ENCODE measurements at places on chromosomes 2 and 18. TPM values are rescaled to one million over a fixed set of nuclear protein-coding genes. Genes with fewer than 3 reads are reported as not detected.

The SLC40A1 gene
- total RNA-seq: 90.9 TPM

The LNPK gene
- total RNA-seq: 12.5 TPM

The NCKAP5 gene
- total RNA-seq: 7.4 TPM

The HOXD13 gene
- total RNA-seq: not detected

The EGR4 gene
- 0.15 TPM for total RNA-seq

The C2orf92 gene
- 15.1 TPM for total RNA-seq

The HRH4 gene
- not detected for total RNA-seq

The SP140 gene
- not detected for total RNA-seq

The CFC1 gene
- 1.2 TPM for total RNA-seq

The VAPA gene
- 180 TPM for total RNA-seq

The PLGLB1 gene
- total RNA-seq: 1.1 TPM

The ASXL3 gene
- total RNA-seq: 7.2 TPM

The TMEM163 gene
- total RNA-seq: 150 TPM

The SERPINB10 gene
- not detected for total RNA-seq

The KIF5C gene
- total RNA-seq: 50.6 TPM

The KIAA2012 gene
- total RNA-seq: 0.08 TPM

The RANBP2 gene
- total RNA-seq: 67.7 TPM

The SCG2 gene
- 0.23 TPM for total RNA-seq

The CCNYL1 gene
- 75.5 TPM for total RNA-seq

The ASB18 gene
- total RNA-seq: not detected

DNA sequence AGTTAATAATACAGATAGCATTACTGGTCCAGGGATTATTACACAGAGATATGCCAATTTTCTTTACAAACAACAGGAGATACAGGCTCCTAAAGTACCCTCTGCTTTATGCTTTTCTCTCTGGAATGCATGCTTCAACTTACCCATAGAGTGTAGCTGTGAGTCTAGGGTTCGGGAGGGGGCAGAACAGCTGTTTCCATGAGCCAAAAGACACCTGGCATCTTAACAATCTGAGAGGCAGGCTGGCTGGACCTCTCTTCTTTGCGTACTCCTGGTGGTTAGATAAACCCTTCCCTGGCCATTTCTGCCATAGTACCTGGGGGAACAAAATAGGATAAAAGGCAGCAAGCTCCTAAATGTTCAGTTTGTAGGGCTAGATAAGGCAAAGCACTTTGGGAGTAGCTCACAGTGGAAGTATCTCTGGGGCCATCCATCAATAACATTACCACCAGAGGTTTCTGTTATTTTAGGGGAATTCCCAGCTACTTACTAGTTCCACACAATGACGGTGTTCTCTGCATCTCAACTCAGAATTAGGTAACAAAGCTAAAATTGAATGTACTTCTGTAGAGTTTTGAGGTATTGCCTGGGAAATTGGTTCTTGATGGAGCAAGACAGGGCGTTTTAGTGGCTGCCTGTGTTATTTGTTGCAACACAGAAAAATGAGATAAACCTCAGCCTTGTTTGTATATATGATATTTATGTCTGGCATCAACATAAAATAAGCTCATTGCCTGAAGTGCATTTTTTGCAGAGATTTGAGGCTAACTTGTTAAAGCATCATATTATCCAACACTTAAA is 6.2 kb upstream of the CCDC85A start:
- H3K27me3 ChIP-seq: peaks cover 16% of the 10 kb centered on the region
- peaks cover 24% of the 10 kb centered on the region for H3K36me3 ChIP-seq
- H3K4me1 ChIP-seq: peaks cover 13% of the 10 kb centered on the region
- no peak for DNase-seq

- no peaks in the 10 kb centered on the region for H3K4me1 ChIP-seq
- no peaks in the 10 kb centered on the region for H3K36me3 ChIP-seq
- H3K4me3 ChIP-seq: no peak overlapping the region
Observed at GRCh38 chr2:204486321-204486720, 59.0 kb upstream of the PARD3B start.

- H3K27me3 ChIP-seq: no peaks in the 10 kb centered on the region
- H3K27ac ChIP-seq: no peak overlapping the region
- peaks cover 3% of the 10 kb centered on the region for H3K4me1 ChIP-seq
Observed at GRCh38 chr2:21804151-21804550, 680.4 kb downstream of the TDRD15 start.

- H3K4me3 ChIP-seq: no peak overlapping the region
- no peaks in the 10 kb centered on the region for H3K27me3 ChIP-seq
- no peak overlapping the region for H3K27ac ChIP-seq
- no peak for DNase-seq
- H3K4me1 ChIP-seq: peaks cover 17% of the 10 kb centered on the region
Observed at GRCh38 chr2:14866736-14867352, 234.3 kb downstream of the LRATD1 start.

DNA sequence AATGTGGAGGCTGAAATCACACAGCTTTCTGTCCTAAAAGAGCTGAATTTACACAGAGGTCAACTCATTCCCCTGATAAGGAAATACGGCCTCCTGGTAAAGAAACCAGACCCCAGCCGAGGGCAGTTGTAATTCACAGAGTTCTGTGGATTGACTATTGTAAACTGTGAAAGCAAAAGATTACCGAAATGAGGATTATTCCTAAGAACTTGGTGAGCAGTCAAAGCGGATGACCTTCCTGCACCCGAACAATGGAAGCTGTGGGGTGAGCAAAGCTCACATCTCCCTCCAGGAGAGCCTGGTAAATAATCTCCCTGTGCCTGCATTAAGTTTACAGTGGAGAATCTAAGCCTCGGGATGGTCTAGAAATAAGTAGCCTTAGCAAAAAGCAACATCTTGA is 138.2 kb upstream of the PXDN start:
- DNase-seq: no peak
- no peaks in the 10 kb centered on the region for H3K36me3 ChIP-seq
- no peaks in the 10 kb centered on the region for H3K4me1 ChIP-seq
- H3K27me3 ChIP-seq: peaks cover 2% of the 10 kb centered on the region

DNA sequence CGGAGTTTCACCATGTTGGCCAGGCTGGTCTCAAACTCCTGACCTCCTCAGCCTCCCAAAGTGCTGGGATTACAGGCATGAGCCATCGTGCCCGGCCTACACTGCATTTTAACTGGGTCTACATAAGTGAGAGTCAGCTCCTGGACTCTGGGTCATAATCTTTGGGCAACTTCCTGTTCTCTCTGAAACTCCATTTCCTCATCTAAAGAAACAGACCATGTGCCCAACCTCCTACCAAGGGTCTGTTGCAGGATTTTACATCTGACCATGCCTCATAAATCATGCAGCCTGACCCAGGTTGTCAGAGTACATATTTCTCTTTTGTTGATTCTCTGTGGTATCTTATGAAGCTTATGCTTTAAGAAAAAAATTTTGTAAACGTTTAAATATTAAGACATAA is 280.4 kb downstream of the ALPK2 start:
- H3K27ac ChIP-seq: no peak overlapping the region
- no peak overlapping the region for H3K4me3 ChIP-seq
- H3K27me3 ChIP-seq: no peaks in the 10 kb centered on the region

DNA sequence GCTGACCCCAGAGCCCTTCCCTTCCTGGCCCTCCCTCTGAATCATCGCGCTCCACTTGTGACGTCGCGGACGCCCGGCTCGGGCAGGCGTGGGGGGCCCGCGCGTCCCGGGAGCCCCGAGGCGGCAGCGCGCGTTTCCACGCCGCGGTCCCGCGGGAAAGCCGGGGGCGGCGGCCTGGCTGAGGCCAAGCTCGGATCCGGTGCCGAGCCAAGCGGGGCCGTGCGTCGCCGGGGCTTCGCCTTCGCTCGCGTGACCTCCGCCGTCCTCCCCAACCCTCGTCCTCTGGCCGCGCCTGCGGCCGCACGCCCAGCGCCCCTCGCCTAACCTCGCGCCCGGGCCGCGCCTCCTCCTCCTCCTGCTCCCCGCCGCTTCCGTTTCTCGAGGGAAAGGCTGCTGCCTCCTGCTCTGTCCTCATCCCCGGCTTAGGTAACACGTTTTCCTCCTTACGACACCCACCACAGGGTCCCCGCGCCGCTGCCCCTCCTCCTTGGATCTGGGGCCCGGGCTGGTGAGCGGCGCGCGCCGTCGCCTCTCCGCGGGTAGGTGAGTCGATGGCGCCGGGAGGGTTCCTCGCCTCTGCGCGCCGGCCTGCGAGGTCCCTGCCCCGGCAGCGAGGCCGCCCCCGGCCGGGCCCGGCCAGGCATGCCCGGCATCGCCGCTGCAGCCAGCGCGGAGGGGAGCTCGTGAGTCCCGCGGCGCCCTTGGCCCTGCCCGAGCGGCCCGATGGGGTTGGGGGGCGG is at the start of gene INPP1:
TSS of gene INPP1 (plus strand) at position 54 of the 740 bp plus-strand sequence. CDS start 16,514 bp downstream, outside the sequence.
- no peaks in the 10 kb centered on the region for H3K36me3 ChIP-seq
- peak within 1 kb of the TSS; percentile 74 for H3K27ac ChIP-seq
- DNase-seq: peak; percentile 56
- peak within 1 kb of the TSS; percentile 88 for H3K4me3 ChIP-seq

GRCh38 chr2:233218836-233219235 is 32.6 kb upstream of the ATG16L1 start:
- DNase-seq: no peak
- no peak overlapping the region for H3K27ac ChIP-seq
- H3K4me3 ChIP-seq: no peak overlapping the region
- H3K36me3 ChIP-seq: no peaks in the 10 kb centered on the region

- H3K4me3 ChIP-seq: no peak overlapping the region
- DNase-seq: no peak
- H3K4me1 ChIP-seq: no peaks in the 10 kb centered on the region
- H3K27me3 ChIP-seq: no peaks in the 10 kb centered on the region
Observed at GRCh38 chr2:69369802-69370201, 17.2 kb downstream of the GFPT1 start.

GRCh38 chr2:67895227-67895941 is 167.4 kb downstream of the C1D start:
- H3K36me3 ChIP-seq: peaks cover 5% of the 10 kb centered on the region
- H3K4me1 ChIP-seq: peaks cover 49% of the 10 kb centered on the region
- DNase-seq: peak; percentile 22

- no peaks in the 10 kb centered on the region for H3K27me3 ChIP-seq
- no peaks in the 10 kb centered on the region for H3K36me3 ChIP-seq
- DNase-seq: no peak
- H3K27ac ChIP-seq: no peak overlapping the region
- H3K4me3 ChIP-seq: no peak overlapping the region
- no peaks in the 10 kb centered on the region for H3K4me1 ChIP-seq
Observed at GRCh38 chr2:44116319-44116718, 52.4 kb upstream of the PPM1B start.

DNA sequence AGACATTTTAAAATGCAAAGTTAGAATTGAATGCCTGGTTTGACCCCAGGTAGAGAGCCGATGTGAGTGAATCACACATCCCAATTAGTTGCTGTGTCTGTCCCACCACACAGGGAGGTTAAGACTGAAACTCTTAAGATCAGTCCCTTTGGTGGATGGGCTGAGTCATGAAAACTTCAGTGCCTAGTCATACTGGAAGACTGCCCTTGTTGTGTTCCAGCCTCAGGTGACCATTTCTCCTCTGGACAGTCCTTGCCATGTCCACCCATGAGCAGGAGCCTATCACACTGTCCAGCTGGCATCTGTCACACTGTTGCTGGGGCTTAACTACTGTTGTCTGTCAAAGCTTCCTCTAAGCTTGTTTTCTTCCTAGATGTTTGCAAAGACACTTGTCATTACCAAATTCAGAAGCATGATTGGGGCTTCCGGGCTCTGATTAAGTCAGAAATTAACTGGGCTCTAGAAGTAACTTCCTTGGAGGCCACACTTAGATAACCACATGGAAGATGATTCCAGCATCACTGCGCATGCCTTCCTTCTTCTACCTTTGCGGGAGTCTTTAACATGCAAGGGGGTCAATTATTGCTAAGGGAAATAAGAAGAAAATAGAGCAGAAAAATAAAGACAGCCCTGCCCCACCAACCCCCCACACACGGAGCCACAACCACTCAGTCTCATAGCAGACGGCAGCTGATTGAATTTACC is 21.3 kb downstream of the CYRIA start:
- H3K27ac ChIP-seq: no peak overlapping the region
- DNase-seq: no peak
- peaks cover 3% of the 10 kb centered on the region for H3K27me3 ChIP-seq
- no peak overlapping the region for H3K4me3 ChIP-seq

DNA sequence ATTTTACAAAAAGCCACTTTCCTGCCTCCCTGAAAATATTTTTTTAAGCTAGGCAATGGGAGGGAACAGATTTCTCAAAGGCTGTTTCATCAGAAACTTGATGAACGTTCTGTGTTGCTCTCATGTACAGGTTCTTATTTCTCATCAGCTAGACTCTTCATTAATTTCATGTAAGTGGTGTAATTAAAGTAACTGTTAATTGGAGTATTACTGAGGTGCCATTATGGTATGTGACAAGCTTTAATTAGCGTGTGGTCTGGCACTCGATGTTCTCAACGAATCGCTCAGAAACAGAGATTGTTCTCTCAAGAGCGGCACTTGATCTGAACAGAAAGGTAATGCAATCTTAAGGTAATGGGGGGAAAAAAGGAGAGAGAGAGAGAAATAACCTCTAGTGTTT is 81.9 kb upstream of the MYCN start:
- H3K27me3 ChIP-seq: no peaks in the 10 kb centered on the region
- no peak overlapping the region for H3K4me3 ChIP-seq
- no peaks in the 10 kb centered on the region for H3K36me3 ChIP-seq
- no peaks in the 10 kb centered on the region for H3K4me1 ChIP-seq
- H3K27ac ChIP-seq: no peak overlapping the region

- no peak overlapping the region for H3K27ac ChIP-seq
- no peaks in the 10 kb centered on the region for H3K27me3 ChIP-seq
- no peaks in the 10 kb centered on the region for H3K4me1 ChIP-seq
Observed at GRCh38 chr18:41644466-41644865, 310.6 kb upstream of the PIK3C3 start.

GRCh38 chr2:60152226-60152833 is 401.1 kb downstream of the BCL11A start:
- H3K36me3 ChIP-seq: no peaks in the 10 kb centered on the region
- no peak overlapping the region for H3K27ac ChIP-seq
- DNase-seq: no peak
- H3K4me3 ChIP-seq: no peak overlapping the region
- no peaks in the 10 kb centered on the region for H3K4me1 ChIP-seq

DNA sequence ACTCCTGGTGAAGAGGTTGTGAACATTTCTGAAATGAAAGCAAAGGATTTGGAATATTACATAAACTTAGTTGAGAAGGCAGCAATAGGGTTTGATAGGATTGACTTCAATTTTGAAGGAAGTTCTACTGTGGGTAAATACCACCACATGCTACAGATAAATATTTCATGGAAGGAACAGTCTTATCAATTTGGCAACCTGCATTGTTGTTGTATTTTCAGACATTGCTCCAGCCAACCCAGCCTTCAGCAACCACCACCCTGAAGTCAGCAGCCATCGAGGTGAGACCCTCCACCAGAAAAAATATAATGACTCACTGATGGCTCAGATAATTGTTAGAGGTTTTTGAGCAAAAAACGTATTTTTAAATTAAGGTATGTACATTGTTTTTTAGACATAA is 10.0 kb downstream of the RDH14 start:
- H3K36me3 ChIP-seq: no peaks in the 10 kb centered on the region
- no peak overlapping the region for H3K4me3 ChIP-seq
- H3K27ac ChIP-seq: no peak overlapping the region
- no peaks in the 10 kb centered on the region for H3K27me3 ChIP-seq

GRCh38 chr2:45994060-45994459 is 303.1 kb upstream of the EPAS1 start:
- no peaks in the 10 kb centered on the region for H3K4me1 ChIP-seq
- H3K27me3 ChIP-seq: peaks cover 4% of the 10 kb centered on the region
- no peaks in the 10 kb centered on the region for H3K36me3 ChIP-seq
- no peak for DNase-seq

Data from endothelial cell (in vitro differentiated cells).